ENCODE measurements at places on chromosomes 2 and 18.

- DNase-seq, result no peak
Measured at GRCh38 chr18:55093808-55094207, 134.5 kb upstream of the CCDC68 start.

DNA sequence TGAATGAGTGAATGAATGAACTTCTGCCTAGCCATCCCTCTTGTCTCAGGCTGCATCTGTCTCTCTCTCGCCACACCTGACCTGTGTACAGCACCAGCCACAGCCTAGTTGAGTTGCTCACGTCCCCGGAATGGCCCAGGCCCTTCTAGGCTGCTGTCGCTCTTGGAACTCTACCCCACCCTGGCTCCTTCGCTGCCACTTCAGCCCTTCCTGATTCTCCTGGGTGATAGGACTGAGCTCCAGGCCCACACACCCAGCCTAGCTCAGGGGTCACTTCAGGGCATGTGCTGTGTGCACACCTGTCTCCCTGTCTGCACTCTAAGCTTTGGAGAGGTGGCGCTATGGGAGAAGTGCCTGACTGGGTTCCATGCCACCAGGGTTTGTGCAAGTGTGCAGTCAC is 236.6 kb downstream of the GLI2 start:
- no peak for DNase-seq

- DNase-seq, result no peak
Measured at GRCh38 chr2:232026910-232027309, 65.4 kb downstream of the DIS3L2 start.

DNA sequence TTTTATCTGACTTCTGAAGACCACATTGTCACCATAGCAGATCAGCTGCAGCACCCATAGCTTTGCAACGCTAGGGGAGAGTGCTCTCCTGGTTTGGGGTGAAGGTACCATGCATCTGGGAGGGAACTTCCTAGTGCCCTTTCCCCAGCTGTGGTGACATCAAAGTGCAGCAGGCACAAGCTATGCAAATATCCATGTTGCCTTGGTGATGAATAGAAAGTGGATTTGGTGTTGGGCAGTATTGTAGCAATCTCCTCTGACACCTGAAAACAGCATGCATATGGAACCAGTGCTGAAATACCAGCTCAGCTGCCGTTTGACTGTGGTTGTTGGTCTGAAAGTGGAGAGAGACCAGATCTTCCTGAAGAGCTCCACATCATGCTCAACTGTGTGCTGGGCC is 37.1 kb downstream of the BCL2L11 start:
- no peak for DNase-seq
